ENCODE measurements at places on chromosomes 1 and 21.

- DNase-seq, result no peak
These were observed 1.6 kb downstream of the IFI44 start for GRCh38 chr1:78651241-78651640.

DNA sequence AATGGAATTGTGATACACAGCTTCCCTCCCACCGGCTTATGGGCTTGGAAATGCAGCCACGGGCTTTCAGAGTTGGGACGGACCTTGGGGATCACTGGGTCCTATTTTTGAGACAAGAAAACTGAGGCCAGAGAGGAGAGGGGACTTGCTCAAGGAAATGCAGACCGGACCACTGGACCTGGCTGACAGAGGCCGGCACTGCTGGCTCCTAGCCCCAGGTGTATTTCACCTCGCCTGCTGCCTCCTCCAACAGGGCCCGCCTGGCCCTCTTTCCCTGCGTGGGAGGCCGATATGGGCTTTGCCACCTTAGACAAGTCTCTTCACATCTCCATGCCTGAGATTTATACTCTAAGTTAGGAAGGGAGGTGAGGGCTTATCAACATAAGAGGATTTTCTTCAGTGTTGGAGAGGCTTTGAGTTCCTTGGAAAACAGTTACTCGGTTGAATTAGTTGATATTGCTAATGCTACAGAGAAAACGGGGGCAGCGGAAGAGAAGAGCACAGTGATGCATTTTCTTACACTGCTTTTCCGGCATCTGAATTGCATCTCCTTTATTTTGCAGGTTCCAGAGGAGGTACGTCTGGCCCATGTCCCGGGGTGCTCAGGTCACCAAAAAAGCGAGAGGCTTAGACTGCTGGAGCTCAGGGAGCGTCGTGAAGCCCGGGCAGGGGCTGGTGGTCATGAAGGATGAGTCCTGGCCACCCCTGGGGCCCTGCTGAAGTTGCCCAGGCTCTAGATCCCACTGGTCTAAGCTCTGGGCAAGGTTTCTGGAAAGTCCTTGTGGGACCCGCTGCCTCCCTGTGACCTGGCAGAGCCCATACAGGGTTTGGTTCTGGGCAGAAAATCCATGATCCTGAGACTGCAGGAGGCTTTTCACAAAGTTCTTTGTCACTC, 44.7 kb downstream of the CAPN2 start:
- no peak for DNase-seq

DNA sequence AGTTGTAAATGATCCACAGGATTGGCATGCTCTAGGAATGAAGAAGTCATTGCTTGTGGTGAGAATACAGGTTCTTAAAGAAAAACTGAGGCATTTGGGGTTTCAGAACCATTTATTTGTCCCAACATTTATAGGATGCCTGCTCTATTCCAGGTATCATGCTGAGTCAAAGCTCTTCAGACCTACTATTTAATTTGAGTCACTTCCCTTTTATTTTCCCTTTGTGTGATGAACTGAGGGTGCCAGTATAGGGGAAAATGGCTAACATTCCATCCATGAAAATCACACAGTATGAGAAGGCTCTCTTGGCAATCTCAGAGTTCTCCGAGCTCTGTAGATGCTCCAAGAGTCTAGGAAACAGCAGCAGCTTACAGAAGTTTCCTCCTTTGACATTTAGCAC, 110.4 kb downstream of the RNF220 start:
- DNase-seq, result no peak

- DNase-seq, result no peak
These were observed 505.2 kb downstream of the PLPP3 start for GRCh38 chr1:56074007-56074651.

- DNase-seq, result no peak
These were observed 110.9 kb upstream of the IRF2BP2 start for GRCh38 chr1:234720709-234721441.

DNA sequence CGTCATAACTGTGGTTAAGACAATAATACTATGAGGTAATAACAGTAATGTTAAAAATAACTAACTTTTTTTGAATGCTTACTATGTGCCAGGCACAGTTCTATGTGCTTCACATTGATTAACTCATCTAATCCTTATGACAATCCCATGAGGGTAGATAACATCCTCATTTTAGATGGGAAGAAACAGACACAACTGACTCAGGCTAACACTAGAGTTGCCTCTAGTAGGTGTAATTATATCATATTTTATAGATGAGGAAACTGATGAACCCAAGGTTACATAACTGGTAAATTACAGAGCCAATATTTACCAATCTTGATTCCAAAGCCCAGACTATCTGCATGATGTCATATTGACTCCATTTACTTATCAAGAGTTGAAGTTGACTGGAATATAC, 23.5 kb downstream of the SERPINC1 start:
- no peak for DNase-seq

DNA sequence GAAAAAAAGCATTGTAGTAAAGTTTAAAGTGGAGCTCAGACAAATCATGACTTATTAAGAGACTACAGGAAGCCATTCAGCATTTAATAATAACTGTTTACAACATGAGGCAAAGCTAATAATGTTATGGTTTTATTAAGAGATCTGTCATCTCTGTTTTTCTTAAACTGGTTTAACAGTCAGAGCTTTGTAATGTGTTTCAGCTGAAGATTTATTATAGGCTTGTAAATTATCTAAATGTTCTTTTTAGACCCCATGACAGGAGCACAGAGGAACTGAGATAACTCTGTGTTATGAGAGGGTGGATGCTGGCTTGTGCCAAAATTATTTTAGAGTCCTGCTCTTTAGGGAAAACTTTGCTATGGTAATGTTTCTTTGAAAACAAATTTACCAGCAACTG, 38.0 kb upstream of the RWDD3 start:
- no peak for DNase-seq

- DNase-seq, result no peak
These were observed 141.0 kb upstream of the HP1BP3 start for GRCh38 chr1:20928146-20928545.

DNA sequence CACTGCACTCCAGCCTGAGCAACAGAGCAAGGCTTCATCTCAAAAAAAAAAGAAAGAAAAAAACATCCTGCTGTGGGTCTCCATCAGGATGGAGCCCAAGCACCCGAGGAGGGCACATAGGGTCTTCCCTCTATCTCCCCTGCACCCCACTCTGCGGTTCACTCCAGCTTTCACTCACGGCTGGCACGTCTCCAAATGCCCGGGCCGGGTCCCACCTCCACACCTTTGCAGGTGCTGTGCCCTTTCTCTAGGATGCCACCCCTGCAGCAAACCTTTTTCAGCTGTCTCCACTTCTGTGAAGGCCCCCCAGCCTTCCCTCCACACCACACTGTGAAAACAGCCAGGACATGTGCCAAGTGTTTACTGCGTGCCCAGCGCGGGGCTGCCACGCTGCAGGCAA, 22.4 kb upstream of the DDOST start:
- no peak for DNase-seq

- DNase-seq, result no peak
These were observed 256.6 kb upstream of the PTBP2 start for GRCh38 chr1:96464991-96465390.

DNA sequence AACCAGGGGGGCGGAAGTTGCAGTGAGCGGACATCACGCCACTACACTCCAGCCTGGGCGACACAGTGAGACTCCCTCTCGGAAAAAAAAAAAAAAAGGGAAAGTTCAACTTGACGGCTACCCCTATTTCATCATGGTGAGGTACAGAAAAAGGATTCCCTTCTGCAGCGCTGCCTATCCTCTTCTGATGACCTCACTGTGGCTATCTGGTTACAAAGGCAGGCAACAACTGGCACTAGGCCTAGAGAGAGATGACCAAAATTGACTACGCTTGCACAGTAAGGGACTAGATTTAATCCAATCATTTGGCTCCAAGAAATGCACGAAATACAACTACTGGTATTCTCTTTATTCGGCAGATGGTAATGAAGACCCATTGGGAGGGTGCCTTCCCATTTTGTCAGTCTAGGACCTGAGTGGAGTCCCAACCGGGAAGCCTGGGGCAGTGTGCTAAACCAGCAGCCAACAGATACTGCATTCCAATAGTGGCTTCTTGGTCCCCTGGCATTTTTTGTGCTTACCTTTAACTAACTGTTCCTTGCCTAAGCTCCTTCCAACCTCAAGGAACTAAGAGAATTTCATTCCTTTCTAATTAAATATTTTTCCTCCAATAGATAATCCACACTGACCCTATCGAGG, 36.6 kb downstream of the ITPKB start:
- DNase-seq, result no peak

DNA sequence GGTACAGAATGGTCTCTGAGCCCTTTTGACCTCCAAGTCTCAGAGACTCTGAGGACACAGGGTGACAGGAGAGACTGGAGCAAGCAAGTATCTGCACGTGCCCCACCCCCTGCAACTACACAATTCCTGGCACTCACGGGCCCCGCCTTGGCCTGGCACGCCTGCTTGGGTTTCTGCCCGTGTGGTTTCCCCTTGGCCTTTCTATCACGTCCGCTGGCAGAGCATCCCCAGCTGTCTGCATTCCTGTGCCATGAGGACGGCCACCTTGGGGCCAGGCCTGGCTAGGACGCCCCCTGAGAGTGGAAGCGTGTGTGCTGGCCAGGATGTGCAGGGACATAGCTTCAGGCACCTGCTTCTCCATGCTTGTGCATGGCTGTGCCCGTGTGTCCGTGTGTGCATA, 14.3 kb upstream of the EDN2 start:
- no peak for DNase-seq

DNA sequence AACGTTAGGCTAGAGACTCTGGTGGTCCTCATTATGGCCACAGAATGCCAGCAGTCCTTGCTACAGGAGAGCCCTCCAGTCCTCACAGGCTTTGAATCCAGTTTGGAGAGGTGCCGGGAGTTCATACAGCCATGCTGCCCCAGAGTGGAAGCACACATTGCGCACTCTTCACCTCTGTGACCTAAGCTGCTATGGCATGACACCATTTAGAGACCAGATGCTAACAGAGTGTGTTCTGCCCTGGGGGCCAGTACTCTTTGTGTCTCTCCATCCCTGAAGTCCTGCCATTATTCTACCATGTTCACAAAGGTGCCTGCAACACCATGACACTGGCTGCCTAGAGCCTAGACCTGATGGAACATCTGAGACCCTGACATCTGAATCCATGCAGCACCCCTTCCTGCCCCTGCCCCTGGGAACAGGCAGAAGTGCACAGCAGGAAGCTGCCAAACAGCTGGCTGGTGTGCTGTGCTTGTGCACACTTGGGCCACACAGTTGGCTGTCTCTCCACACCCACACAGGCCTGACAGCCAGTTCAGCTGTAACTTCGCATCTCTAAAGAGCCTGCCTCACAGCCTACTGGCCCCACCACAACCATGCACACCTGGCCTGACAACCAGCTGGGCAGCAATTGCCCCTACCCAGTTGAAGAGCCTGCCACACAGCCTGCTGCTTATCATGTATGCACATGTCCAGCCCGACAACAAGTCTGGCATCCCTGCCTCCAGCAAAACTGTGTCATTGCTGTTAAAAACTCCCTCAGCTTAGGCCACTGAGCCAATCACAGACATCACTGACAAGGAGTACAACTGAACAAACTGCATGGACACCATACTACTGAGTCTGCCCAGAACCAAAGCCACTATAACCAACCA, 49.1 kb downstream of the MCOLN2 start:
- no peak for DNase-seq

- no peak for DNase-seq
These were observed 45.3 kb upstream of the PLPPR4 start for GRCh38 chr1:99218999-99219398.

DNA sequence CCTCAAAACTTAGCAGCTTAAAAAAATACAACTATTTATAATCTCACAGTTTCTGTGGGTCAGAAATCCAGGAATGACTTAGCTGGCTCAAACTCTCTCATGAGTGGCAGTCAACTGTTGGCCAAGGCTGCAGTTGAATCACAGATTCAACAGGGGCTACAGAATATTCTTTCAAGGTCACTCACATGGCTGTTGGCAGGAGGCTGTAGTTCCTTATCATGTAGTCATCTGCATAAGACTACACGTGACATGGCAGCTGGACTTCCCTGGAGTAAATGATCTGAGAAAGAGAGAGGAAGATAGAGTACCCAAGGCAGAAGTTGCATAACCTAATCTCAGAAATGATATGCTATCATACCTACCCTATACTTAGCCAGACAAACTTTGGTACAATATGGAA, 75.2 kb upstream of the TSPAN2 start:
- DNase-seq, result no peak

DNA sequence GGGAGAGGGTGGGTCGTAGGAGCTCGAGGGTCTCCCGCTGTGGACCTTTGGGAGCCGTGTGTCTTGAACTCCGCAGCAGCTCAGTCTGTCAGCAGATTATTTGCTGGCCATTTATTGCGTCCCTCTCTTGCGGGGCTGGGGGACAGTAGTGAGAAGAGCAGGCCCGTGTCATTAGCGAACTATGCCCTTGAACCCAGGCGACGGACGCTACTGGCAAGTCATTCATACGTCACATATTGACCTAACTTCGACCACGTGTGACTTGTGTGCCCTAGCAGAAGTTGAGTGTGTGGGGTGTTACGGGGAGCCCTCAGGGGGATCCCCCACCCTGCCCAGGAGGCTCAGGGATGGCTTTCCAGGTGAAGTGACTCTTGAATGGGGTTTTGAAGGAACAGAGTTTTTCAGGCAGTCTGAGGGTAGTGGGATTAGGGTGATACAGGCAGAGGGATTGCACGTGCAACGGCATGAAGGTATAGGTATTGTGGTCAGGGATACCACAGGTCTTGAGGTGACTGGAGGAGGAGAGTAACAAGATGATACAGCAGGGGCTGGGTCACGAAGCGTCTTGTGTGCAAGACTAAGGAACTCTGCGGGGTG, 13.0 kb downstream of the RCC1 start:
- no peak for DNase-seq

- DNase-seq, result peak; percentile 91
These were observed 116.8 kb downstream of the CASZ1 start for GRCh38 chr1:10679496-10680220.

DNA sequence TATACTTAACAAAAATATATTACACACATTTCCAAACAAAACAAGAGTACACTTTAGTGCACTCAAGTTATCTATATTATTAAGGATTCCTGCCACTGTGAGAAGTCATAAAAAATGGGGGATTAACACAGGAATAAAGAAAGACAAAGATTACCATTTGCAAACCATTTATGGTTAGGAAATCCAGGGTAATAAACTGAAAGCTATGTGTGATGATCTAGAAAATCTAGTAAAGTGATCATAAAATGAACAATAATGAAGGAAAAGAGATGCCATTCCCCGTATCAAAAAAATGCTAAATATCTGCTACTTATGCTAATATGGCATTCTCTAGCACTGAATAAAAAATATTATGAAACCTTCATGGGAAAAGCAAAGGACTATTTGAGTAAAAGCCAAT, 101.4 kb downstream of the AK5 start:
- no peak for DNase-seq

- DNase-seq, result no peak
These were observed 207.7 kb downstream of the HHAT start for GRCh38 chr1:210536254-210536961.
